ENCODE measurements at places on chromosomes 6 and 20.

- DNase-seq, result no peak
These were observed 42.6 kb upstream of the ZNFX1 start for GRCh38 chr20:49320460-49320859.

DNA sequence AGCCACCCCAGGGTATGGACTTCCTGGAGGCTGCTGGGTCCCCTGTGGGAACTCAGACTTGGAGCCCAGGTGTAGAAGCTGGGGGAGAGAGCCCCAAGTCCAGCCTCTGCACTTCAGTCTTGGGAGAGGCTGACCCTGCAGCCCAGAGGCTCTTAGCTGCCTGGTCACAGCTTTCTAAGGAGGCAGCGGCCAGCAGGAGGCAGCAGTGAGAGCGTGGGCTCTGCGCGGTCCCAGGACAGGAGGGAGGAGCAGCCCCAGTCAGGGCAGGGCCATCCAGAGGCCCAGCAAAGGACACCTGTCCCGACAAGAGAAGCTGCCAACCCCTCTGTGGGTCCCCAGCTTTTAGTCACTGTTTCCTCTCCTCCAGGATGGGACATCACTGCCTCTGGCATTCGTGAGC lies 9.4 kb downstream of the TREML2 start:
- no peak for DNase-seq

GRCh38 chr6:131321589-131321988 lies 186.3 kb downstream of the AKAP7 start:
- no peak for DNase-seq

DNA sequence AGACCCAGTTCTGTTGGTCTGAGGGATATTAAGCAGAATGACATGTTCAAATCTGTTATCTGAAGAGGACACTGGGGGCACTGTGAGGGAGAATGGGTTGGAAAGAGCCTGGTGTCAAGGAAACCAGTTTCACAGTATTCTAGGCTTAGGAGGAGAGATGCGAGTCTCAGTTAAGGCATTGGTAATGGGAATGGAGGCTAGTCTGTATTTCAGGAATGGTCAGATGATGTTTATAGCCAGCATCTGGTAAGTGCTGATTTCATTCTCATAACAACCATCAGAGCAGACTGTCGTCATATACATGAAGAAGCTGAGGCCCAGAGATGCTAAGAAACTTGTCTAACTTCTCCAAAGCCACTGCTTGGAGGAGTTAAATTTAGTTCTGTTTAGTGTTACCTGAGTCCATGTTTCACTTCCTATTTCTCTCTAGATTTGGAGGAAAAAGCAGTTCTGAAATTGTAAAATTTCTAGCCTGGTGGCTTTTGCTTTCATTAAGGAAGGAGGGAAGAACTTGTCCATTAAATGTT lies 242.0 kb downstream of the ARID1B start:
- no peak for DNase-seq

DNA sequence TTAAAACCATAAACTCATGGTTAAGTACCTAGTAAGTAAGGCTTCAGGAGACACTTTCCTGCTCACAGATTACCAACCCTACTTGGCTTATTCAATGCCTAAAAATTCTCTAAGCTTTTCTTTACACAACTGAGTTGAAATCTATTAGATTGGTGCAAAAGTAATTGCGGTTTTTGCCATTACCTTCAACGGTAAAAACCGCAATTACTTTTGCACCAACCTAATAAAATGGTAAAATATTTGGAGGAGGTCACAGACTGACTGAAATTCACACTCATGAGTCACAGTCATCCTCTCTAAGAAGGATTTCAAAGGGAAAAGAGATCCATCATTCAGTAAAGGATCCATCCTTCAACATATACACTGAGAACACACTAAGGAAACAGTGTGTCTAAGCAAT lies 25.9 kb downstream of the PKHD1 start:
- DNase-seq, result no peak

GRCh38 chr6:15556711-15557110 lies 106.1 kb downstream of the DTNBP1 start:
- no peak for DNase-seq

DNA sequence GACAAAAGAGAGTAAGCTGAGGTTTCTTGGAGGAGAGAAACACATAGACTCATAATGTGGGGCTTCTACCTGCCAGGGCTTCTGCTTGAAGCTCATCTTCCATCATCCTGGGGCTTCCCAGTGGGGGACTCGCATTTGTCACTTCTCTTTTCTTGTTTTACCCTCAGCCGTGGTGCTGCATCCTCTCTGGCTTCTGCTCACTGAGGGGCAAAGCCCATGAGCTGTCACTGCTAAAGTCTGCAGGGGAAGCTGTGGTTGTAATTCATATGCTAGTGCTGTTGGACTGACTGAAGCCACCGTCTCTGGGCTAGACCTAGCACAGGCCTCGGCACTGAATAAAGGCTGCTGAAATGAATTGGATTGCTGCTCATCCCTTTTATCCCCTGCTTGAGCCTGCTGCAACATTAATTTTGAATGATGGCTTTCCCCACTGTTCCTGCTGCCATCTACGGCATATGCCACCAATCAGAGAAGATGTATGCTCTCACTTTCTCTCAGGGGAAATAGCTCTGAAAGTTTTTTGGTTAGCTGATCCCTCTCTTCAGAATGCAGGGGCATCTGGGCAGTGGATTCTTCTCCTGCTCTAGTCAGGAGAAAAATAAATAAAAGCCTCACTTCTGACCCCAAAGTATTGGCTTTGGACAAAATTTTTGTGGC lies 568.4 kb upstream of the MAP3K7 start:
- DNase-seq, result no peak

GRCh38 chr20:63572788-63573646 lies 1.0 kb downstream of the HELZ2 start:
- no peak for DNase-seq

- DNase-seq, result peak; percentile 61
These were observed 16.3 kb downstream of the PKIG start for GRCh38 chr20:44598423-44599305.

GRCh38 chr6:167485186-167485978 lies 160.5 kb downstream of the TTLL2 start:
- no peak for DNase-seq

DNA sequence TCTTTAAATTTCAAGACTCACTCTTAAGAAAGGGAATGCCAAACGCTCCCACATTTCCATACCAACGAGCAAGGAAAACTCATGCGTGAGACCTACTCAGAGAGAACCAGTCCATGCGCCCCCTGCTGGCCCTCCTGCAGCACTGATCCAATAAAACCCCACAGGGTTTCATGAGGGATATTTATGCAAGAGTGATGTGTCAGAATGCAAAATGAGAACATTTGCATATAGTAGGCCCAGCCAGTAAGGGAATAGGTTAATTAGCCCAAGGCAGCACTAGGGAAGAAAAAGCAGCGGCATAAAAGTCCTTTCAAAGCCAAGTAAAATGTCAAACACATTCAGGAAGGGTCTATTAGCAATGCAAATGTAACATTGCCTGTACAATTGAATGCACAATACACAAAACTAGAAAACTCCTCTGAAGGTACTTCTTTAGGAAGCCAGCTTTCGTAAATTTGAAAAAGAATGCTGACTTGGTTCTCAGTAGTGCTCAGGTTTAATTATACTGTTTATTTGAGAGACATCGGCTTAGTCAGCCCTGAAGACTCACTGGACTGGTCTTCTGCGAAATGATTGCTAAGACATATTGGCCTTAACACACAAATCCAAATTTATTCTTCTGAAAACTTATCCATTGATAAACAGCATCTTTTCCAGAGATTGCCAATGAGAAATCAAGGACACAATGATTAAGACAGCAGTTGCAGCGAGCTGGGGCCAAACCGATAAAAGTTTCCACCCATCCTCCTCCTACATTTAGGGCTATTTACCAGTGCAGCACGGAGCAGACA lies 93.2 kb downstream of the GMPR start:
- peak; percentile 34 for DNase-seq

- DNase-seq, result no peak
These were observed 42.0 kb downstream of the PTPRK start for GRCh38 chr6:128478230-128479047.

DNA sequence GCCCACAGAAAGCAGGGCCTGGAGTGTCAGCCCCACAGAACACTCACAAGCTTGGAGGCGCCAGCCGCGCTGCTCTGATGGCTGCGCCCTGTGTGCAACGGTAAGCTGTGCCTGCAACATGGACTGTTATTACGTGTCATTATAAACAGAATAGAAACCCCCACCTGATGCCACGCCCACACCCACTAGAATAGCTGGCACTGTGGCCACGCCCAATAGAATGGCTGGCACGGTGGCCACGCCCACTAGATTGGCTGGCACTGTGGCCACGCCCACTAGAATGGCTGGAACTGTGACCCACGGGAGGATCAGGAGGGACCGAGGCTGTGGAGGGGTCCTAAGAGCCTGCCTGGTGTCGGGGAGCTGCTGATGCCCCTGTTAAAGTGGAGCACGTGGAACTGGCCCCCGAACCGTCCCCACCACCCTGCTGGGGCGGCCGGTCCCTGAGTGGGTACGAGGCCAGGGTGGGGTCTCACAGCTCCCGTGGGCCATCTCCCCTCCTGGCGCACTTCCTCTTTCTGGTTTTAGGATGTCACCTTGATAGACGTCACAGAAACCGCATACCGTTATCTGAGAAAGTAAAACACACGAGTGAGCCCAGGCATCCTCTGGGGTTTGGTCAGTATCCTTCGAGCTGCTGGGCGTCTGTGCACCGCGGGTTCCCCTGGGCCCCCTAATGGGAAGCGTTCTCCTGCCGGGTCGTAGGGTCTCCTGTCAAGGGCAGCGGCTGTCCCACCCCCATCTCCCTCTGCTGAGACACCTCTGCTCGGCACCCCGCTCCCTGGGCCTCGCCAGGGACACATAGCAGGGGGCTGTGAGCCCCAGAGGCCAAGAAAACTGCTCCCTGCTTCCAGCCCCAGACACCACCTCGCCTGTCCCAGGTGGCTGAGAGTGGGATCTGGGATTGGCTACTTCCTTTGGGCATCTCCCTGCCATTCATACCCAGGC lies 25.4 kb downstream of the SLC17A9 start:
- DNase-seq, result no peak

DNA sequence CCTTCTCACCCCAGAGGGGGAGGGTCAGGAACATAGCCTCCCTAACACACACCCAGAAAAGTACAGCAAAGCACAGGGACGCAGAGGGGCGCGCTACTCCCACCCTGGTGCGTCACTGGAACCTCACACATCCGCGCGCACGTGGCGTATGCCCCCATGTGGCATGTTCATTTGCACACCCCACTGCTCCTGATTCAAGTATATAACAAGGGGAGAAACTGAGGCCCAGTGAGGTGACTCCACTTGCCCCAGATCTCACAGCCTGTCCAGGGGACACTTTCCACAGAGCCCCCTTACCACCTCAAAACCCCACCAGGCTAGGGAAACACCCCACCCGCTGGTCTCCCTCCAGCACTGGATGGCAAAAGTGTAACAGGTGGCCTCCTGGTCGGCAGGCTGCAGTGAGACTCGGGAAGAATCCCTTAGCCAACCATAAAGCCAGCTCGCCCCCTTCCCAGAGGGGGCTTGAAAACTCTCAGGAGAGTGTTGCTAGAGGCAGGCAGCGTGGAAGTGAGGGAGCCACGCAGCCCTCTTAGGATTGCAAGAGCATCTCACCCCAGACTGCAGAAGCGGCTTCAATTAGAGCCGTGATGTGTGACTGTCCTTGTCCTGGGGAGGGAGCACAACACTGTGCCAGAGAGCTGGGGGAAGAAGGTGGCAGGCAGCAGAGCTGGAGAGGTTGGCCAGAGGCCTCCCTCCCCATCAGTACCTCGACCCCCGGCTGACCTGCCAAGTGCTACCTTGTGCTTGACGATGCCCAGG lies at the start of gene GRM4:
Gene GRM4, minus strand, starts transcription at position 67 of the 762 bp plus-strand sequence. CDS start 12,591 bp downstream, outside the sequence.
- DNase-seq, result no peak

DNA sequence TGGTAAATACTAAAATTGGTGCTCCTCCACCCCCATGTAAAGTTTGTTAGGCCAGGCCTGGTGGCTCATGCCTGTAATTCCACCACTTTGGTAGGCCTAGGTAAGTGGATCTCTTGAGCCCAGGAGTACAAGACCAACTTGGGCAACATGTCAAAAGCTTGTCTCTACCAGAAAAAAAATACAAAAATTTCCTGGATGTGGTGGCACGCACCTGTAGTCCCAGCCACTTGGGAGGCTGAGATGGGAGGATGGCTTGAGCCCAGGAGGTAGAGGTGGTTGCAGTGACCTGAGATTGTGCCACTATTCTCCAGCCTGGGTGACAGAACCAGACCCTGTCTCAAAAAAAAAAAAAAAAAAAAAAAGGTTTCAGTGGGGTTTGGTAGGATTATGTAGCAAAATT lies 41.7 kb downstream of the ITCH start:
- DNase-seq, result no peak

- no peak for DNase-seq
These were observed 76.0 kb downstream of the SLX4IP start for GRCh38 chr20:10511170-10511508.

- no peak for DNase-seq
These were observed 76.0 kb downstream of the ADTRP start for GRCh38 chr6:11702500-11703130.

DNA sequence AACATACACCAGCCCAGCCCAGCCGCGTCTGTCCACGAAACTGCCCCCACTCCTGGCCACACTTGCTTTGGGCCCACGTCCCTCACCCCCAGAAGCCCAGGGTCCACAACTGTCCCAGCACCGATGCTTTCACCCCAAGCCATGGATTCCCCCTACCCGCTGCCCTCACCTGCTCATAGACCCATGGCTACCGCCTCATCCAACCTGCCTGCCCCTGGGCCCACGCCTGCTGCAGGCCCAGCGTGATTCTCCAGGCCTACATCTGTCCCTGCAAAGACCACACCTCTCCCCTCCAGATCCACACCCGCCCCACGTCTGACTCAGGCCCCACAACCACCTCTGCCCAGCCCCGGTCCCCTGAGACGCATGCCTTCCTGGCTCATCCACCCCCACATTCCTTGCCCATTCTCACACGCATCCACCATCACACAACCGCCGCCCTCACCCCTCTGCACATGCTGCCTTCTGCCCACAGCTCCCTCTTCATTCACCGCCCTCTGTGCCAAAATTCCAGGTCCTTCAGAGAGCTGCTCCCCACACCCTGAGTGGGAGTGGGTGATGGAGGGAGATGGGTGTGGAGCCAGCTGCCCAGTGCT lies 86.7 kb downstream of the GRM4 start:
- no peak for DNase-seq

GRCh38 chr20:50226093-50226974 lies 35.7 kb downstream of the CEBPB start:
- no peak for DNase-seq

DNA sequence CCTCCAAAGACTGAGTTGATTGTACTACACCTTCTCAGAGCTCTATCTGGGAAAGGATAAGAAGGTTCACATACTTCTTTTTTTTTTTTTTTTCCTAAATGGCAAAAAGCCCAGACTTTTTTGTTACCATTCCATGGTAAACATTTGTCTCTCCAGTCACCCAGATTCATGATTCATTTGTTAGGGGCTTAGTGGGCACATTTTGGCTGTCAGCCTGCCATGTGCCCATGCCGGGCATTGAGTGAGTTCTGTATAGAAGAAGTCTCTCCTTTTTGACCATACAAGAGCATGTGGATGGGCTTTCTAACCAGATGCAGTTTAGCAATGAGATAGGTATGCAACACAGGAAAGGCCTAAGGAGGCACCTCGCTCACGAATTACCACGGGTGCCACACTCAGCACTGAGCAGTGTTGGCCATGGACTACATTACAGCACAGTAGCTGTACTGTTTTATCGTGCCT lies 447.5 kb upstream of the HSF2 start:
- DNase-seq, result no peak

- no peak for DNase-seq
These were observed 141.0 kb downstream of the TBXT start for GRCh38 chr6:166026586-166027126.
